ENCODE measurements at places on chromosomes 11 and 22. TPM values are rescaled to one million over a fixed set of nuclear protein-coding genes. Genes with fewer than 3 reads are reported as not detected.

SAA4 gene
- total RNA-seq, result not detected

MUC15 gene
- not detected for total RNA-seq

C22orf42 gene
- not detected for total RNA-seq

NOX4 gene
- not detected for total RNA-seq

OR10A2 gene
- total RNA-seq, result not detected

PTPN5 gene
- not detected for total RNA-seq

CRYBB1 gene
- not detected for total RNA-seq

RCOR2 gene
- total RNA-seq, result not detected

GRCh38 chr11:128862908-128863660 is 4.0 kb downstream of the KCNJ1 start:
- H3K4me3 ChIP-seq, result no peak overlapping the region
- H3K27me3 ChIP-seq, result no peaks in the 10 kb centered on the region
- peaks cover 8% of the 10 kb centered on the region for H3K4me1 ChIP-seq
- H3K36me3 ChIP-seq, result no peaks in the 10 kb centered on the region
- H3K27ac ChIP-seq, result no peak overlapping the region
- no peak for DNase-seq

DNA sequence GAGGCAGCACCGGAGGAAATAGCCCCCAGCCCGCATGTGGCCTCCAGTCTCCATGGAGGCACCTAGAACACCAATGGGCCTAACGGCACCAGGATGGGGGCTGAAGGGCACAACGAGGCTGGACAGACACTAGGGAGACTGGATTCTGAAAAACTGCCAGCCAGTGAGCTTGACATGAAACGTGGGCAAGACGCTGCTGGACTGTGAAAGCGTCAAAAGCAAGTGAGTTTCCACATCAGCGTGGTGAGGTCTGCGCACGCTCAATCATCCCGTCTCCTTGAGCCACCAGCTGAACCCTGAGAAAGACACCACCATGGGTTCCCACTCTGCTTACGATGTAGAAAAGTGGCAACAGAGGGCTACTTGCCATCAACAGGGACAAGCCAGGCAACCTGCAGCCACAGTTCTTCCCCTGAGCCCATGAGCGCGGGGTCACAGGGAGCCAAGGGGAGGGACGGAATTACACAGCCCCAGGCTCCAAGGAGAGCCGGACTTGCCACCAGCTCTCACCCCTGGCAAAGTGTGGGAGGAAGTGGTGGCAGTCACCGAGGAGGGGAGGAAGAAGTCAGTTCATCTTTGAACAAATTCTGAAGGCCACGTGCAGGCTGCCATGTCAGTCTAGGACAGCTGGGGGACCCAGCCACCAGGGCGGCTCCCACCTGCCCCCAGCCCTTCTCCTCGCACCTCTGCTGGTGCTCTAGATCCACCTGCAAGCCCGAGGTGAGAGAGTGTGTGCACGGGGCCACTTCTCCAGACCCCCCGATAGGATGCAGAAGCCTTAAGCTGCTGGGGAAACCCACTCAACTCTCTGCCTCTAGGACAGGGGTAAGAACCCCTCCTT is 131.1 kb downstream of the MPPED1 start:
- H3K4me1 ChIP-seq, result no peaks in the 10 kb centered on the region
- no peak overlapping the region for H3K4me3 ChIP-seq
- no peak for DNase-seq
- H3K36me3 ChIP-seq, result no peaks in the 10 kb centered on the region
- no peaks in the 10 kb centered on the region for H3K27me3 ChIP-seq
- no peak overlapping the region for H3K27ac ChIP-seq

- no peak overlapping the region for H3K27ac ChIP-seq
- H3K27me3 ChIP-seq, result no peaks in the 10 kb centered on the region
- no peak overlapping the region for H3K4me3 ChIP-seq
- no peak for DNase-seq
These were observed 103.8 kb downstream of the GRIK4 start for GRCh38 chr11:120615391-120615790.

DNA sequence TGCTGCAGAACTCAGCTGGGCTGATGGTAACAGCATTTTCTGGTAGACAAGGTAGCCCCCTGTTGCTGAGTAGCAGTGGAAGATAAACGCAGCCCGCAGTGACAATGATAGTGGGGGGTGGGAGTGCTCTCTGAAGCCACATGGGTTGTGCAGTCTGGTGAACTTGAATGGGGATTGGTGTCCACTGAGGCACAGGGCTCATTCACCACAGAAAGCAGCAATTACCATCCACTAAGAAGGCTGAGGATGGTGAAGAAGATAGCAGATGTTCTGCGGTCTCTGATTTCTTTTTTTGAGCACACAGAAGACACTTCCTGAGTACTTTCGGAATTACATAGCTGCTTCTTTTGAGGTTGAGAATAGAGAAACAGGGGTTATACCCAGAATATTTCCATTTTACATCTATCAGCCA is 150.3 kb downstream of the LRRC4C start:
- no peaks in the 10 kb centered on the region for H3K36me3 ChIP-seq
- no peak overlapping the region for H3K4me3 ChIP-seq
- no peaks in the 10 kb centered on the region for H3K27me3 ChIP-seq
- no peak overlapping the region for H3K27ac ChIP-seq
- no peak for DNase-seq

- H3K36me3 ChIP-seq, result no peaks in the 10 kb centered on the region
- DNase-seq, result peak; percentile 11
- H3K27me3 ChIP-seq, result no peaks in the 10 kb centered on the region
- H3K4me1 ChIP-seq, result peaks cover 27% of the 10 kb centered on the region
- no peak overlapping the region for H3K4me3 ChIP-seq
- no peak overlapping the region for H3K27ac ChIP-seq
These were observed 12.7 kb upstream of the FXYD2 start for GRCh38 chr11:117837070-117837776.

GRCh38 chr11:134858783-134859480 is 446.9 kb upstream of the B3GAT1 start:
- DNase-seq, result no peak
- no peaks in the 10 kb centered on the region for H3K36me3 ChIP-seq
- no peak overlapping the region for H3K27ac ChIP-seq
- no peaks in the 10 kb centered on the region for H3K4me1 ChIP-seq
- no peak overlapping the region for H3K4me3 ChIP-seq
- H3K27me3 ChIP-seq, result no peaks in the 10 kb centered on the region

- peaks cover 19% of the 10 kb centered on the region for H3K36me3 ChIP-seq
- H3K27ac ChIP-seq, result peak overlapping the region; percentile 91
- no peaks in the 10 kb centered on the region for H3K27me3 ChIP-seq
- H3K4me1 ChIP-seq, result peaks cover 72% of the 10 kb centered on the region
- H3K4me3 ChIP-seq, result no peak overlapping the region
- no peak for DNase-seq
These were observed 3.5 kb downstream of the SBF1 start for GRCh38 chr22:50471197-50471847.

GRCh38 chr11:68581439-68581838 is 102.9 kb upstream of the GAL start:
- no peaks in the 10 kb centered on the region for H3K4me1 ChIP-seq
- no peaks in the 10 kb centered on the region for H3K27me3 ChIP-seq
- H3K4me3 ChIP-seq, result no peak overlapping the region

GRCh38 chr11:6225896-6226295 is 8.5 kb downstream of the FHIP1B start:
- no peak overlapping the region for H3K27ac ChIP-seq
- DNase-seq, result no peak
- H3K36me3 ChIP-seq, result peaks cover 33% of the 10 kb centered on the region
- H3K4me1 ChIP-seq, result peaks cover 31% of the 10 kb centered on the region

DNA sequence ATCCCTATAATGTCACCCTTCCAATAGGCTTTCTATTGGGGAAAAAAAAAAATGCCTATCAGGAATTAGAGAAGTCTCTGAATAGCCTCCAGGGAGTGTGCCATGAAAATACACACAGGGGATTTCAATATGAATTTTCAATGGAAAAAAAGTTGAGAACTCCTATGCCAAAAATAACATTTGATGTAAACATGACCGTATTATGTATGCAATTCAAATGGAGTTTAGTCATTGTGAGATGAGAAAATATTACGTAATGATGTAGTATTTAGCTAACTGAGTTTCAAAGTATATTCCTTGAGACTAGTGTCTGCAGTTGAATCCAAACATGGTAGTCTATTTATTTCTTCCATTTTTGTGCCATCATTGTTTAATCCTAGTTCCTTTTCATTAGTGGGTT is 182.3 kb downstream of the BLID start:
- H3K27ac ChIP-seq, result no peak overlapping the region
- DNase-seq, result no peak
- H3K4me1 ChIP-seq, result no peaks in the 10 kb centered on the region
- no peaks in the 10 kb centered on the region for H3K36me3 ChIP-seq

GRCh38 chr11:118610773-118611432 is 3.5 kb downstream of the PHLDB1 start:
- DNase-seq, result peak; percentile 92
- peaks cover 37% of the 10 kb centered on the region for H3K4me1 ChIP-seq
- no peak overlapping the region for H3K27ac ChIP-seq
- H3K27me3 ChIP-seq, result peaks cover 8% of the 10 kb centered on the region
- H3K36me3 ChIP-seq, result no peaks in the 10 kb centered on the region
- H3K4me3 ChIP-seq, result peak overlapping the region; percentile 20

DNA sequence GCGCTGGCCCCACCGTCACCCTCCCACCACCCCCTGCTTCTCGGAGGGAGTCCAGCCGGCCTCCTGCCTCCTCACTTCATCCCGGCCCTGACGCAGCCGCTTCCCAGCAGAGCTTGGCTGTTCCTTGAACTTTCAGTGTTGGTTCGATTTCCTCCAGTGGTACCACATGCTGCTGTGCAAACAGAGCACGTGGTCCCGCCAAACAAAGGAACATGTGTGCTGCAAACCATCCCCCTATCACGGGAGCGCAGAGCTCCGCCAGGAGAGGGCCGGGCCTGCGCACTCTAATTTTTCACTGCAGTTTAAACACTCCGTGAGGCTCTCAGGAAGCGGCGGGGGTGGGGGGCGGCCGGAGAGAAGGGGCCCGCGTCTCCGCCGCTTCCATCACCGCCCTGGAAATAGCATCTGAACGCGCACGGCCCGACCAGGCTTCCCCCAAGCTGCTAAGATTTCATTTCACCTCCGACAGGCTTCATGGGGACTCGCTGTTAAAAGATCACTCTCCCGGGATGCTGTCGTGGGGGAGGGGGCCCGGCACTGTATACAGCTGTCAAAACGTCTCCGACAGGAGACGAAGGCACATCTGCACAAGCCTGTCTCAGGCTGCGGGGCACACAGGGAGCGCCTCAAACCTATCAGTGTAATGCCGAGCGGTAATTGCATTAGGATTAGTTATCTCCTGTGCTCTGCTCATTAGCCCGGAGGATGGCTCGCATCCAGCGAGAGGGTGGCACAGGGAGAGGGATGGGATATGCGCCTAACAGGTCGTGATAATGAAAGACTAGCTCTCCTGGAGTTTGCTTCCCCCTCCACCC is 269.9 kb upstream of the SORL1-AS1 start:
- no peak overlapping the region for H3K27ac ChIP-seq
- DNase-seq, result no peak
- no peak overlapping the region for H3K4me3 ChIP-seq
- H3K4me1 ChIP-seq, result no peaks in the 10 kb centered on the region
- no peaks in the 10 kb centered on the region for H3K36me3 ChIP-seq
- H3K27me3 ChIP-seq, result peaks cover 3% of the 10 kb centered on the region

DNA sequence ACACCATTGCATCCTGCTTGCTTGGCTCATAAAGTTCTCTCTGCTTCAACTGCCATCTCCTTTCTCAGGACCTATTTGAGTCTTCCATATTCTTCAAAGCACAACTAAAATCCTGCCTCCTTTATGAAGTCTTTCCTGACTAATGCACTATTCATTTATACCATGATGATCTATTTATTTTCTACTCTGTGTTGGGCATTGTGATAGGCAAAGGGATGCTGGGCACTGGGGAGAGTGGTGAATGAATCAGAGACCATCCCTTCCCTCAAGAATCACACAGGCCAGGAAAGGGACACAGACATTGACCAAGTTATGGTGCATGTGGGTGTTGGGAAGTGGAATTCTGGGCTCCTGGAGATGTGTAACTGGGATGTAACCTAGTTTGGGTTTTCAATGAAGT is 86.9 kb downstream of the CACNG2 start:
- no peaks in the 10 kb centered on the region for H3K36me3 ChIP-seq
- no peak overlapping the region for H3K4me3 ChIP-seq
- peaks cover 4% of the 10 kb centered on the region for H3K27me3 ChIP-seq
- DNase-seq, result no peak
- H3K4me1 ChIP-seq, result no peaks in the 10 kb centered on the region
- no peak overlapping the region for H3K27ac ChIP-seq

GRCh38 chr11:58580311-58580710 is 1.4 kb downstream of the ZFP91 start:
- H3K4me3 ChIP-seq, result peak overlapping the region; percentile 90
- peaks cover 2% of the 10 kb centered on the region for H3K36me3 ChIP-seq
- peaks cover 27% of the 10 kb centered on the region for H3K4me1 ChIP-seq
- H3K27me3 ChIP-seq, result no peaks in the 10 kb centered on the region
- DNase-seq, result no peak
- peak overlapping the region; percentile 99 for H3K27ac ChIP-seq

- peaks cover 13% of the 10 kb centered on the region for H3K27me3 ChIP-seq
- no peak overlapping the region for H3K27ac ChIP-seq
- H3K4me1 ChIP-seq, result no peaks in the 10 kb centered on the region
- H3K4me3 ChIP-seq, result no peak overlapping the region
- no peak for DNase-seq
- H3K36me3 ChIP-seq, result no peaks in the 10 kb centered on the region
These were observed 7.9 kb downstream of the ARHGAP20 start for GRCh38 chr11:110704210-110704864.

DNA sequence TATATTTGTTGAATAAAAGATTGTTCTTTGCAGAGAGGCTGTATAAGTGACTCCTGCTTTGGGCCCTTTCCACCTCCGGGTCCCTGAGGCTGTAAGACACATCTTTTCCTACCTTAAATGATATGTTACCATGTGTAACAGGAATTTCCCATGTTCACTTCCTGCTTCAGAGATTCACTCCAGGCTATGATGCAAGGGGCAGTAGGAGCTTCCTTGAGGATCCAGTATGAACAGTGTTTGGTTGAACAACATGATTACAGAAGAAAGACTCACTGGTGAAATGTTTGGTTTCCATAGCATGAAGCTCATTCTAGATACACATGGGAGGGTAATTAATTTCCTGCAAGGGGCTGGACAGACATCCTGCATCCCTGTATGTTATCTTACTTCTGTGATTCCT is 25.6 kb upstream of the ZDHHC13 start:
- H3K27me3 ChIP-seq, result no peaks in the 10 kb centered on the region
- no peak overlapping the region for H3K27ac ChIP-seq
- H3K4me1 ChIP-seq, result no peaks in the 10 kb centered on the region

- H3K27me3 ChIP-seq, result no peaks in the 10 kb centered on the region
- no peak within 1 kb of the TSS for H3K27ac ChIP-seq
- no peak within 1 kb of the TSS for H3K4me3 ChIP-seq
- H3K36me3 ChIP-seq, result peaks cover 19% of the 10 kb centered on the region
These were observed at the start of gene TTC36 for GRCh38 chr11:118527109-118527508. TSS of gene TTC36 (plus strand) at chr11:118527474. CDS start at chr11:118527495, 21 bp downstream.

All from natural killer cell (primary cell).